ENCODE measurements at places on chromosomes 4 and X. TPM values are rescaled to one million over a fixed set of nuclear protein-coding genes. Genes with fewer than 3 reads are reported as not detected.

- H3K27me3 ChIP-seq: no peaks in the 10 kb centered on the region
- peak within 1 kb of the TSS; percentile 100 for H3K27ac ChIP-seq
- peak within 1 kb of the TSS; percentile 100 for H3K4me3 ChIP-seq
These were observed at the start of gene LRBA for GRCh38 chr4:151014521-151015458. LRBA (minus strand) TSS chr4:151015284; CDS start chr4:151014642, 642 bp downstream.

GRCh38 chr4:53371843-53372521, 5.5 kb upstream of the FIP1L1 start:
- no peak overlapping the region for H3K27ac ChIP-seq
- DNase-seq: no peak
- no peak overlapping the region for H3K4me3 ChIP-seq
- H3K4me1 ChIP-seq: peaks cover 8% of the 10 kb centered on the region
- peaks cover 3% of the 10 kb centered on the region for H3K36me3 ChIP-seq

DNA sequence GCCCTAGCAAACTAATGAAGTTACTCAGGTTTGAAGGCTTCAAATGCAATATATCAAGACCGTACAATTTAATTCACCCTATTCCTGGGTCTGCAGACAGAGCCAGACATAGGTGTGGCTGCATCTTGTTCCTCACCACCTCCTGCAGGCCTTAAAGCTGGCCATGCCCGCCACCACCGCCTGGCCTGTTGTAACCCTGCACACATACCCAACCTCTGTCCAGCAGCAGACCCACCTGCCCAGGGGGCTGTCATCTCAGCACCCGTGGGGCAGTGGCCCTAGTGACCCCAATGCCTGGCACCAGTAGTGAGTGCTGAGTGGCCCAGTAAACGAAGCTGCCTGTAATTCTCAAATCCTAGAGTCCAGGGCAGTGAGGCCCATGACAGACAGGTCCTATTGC, 40.7 kb downstream of the ZBTB49 start:
- H3K36me3 ChIP-seq: no peaks in the 10 kb centered on the region
- H3K27me3 ChIP-seq: peaks cover 4% of the 10 kb centered on the region
- DNase-seq: no peak
- H3K27ac ChIP-seq: no peak overlapping the region
- peaks cover 9% of the 10 kb centered on the region for H3K4me1 ChIP-seq
- no peak overlapping the region for H3K4me3 ChIP-seq

GRCh38 chrX:117989512-117989911, 127.1 kb downstream of the KLHL13 start:
- H3K36me3 ChIP-seq: no peaks in the 10 kb centered on the region
- H3K27ac ChIP-seq: no peak overlapping the region
- H3K27me3 ChIP-seq: no peaks in the 10 kb centered on the region
- H3K4me1 ChIP-seq: no peaks in the 10 kb centered on the region
- no peak overlapping the region for H3K4me3 ChIP-seq

DNA sequence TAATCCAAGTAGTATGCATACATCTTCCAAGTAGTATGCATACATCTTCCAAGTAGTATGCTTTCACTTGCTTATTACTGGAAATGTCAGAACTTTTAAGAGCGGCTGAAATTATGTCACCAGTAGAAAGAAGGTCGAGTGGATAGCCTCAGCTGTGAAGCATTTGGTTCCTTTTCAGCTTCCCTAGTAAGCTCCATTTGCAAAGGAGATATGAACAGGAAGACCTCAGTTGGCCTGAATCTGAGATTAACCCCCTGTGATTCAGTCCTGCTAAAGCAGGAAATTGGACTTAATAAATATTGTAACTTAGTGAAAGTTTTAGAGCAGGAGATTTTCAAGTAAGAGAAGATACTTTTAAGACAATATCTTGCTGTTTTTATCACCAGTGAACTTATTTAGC, 48.1 kb downstream of the PCDH7 start:
- no peak overlapping the region for H3K27ac ChIP-seq
- H3K4me1 ChIP-seq: no peaks in the 10 kb centered on the region
- no peak overlapping the region for H3K4me3 ChIP-seq
- DNase-seq: no peak
- H3K27me3 ChIP-seq: no peaks in the 10 kb centered on the region
- no peaks in the 10 kb centered on the region for H3K36me3 ChIP-seq

- no peak overlapping the region for H3K27ac ChIP-seq
- H3K36me3 ChIP-seq: no peaks in the 10 kb centered on the region
- H3K4me1 ChIP-seq: no peaks in the 10 kb centered on the region
- no peaks in the 10 kb centered on the region for H3K27me3 ChIP-seq
- DNase-seq: no peak
- no peak overlapping the region for H3K4me3 ChIP-seq
These were observed 1071.2 kb downstream of the FAT4 start for GRCh38 chr4:126385954-126386353.

DNA sequence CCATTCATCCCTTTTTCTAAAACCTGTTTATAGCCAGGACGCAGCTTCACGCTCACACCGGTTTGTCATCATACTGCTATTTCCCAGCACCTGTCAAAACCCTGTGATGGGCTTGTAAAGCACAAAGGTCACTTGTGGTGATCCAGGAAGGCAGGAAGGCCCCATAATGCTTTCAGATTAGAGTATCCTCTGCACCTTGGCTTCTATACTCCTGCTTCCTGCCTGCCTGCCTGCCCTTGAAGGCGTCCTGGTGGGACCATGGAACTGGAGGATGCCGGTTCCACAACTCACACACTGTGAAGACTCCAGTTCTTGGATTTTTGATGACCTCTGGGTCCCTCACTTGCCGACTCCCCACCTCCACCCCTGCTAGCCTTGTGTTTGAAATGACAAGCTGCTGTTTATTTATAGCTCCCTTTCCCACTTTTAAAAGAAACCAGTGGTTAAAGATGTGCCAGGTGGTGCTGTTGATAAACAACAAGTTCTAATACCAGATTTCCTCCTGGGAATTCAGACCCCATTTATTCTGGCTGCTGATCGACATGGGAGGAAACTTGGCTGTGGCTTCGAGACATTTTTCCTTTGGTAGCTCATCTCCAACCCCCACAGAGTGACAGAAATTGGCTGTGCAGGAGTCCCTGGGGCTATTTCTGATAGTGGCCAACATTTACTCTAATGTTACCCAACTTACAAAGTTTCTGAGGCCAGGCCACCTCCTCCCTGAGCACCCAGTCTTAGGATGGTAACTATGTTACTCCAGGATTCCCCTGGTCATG, 211.5 kb downstream of the KDR start:
- no peak overlapping the region for H3K4me3 ChIP-seq
- H3K4me1 ChIP-seq: no peaks in the 10 kb centered on the region
- no peaks in the 10 kb centered on the region for H3K27me3 ChIP-seq

DNA sequence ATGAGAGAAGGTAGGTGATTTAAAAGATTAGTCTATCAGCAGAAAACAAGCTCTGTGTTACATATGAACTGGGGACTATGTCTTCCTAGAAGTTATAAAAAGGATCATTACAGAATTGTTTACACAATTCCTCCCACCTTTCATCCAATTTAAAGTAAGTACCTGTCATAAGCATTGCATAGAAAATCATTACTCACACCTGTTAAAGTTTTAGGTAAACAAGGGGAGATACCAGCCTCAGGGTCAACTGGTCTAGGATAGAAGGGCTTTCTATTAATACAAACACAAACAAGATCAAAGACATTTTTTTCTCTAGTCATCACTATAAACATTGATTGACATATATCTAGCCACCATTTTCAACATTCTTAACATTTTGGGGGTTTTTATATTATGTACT, 333.9 kb downstream of the ARHGAP24 start:
- H3K27ac ChIP-seq: no peak overlapping the region
- H3K27me3 ChIP-seq: no peaks in the 10 kb centered on the region
- no peaks in the 10 kb centered on the region for H3K36me3 ChIP-seq
- H3K4me3 ChIP-seq: no peak overlapping the region
- no peak for DNase-seq

GRCh38 chrX:37047776-37048175, 39.6 kb downstream of the FAM47C start:
- H3K4me3 ChIP-seq: no peak overlapping the region
- no peaks in the 10 kb centered on the region for H3K36me3 ChIP-seq
- no peaks in the 10 kb centered on the region for H3K4me1 ChIP-seq
- DNase-seq: no peak

DNA sequence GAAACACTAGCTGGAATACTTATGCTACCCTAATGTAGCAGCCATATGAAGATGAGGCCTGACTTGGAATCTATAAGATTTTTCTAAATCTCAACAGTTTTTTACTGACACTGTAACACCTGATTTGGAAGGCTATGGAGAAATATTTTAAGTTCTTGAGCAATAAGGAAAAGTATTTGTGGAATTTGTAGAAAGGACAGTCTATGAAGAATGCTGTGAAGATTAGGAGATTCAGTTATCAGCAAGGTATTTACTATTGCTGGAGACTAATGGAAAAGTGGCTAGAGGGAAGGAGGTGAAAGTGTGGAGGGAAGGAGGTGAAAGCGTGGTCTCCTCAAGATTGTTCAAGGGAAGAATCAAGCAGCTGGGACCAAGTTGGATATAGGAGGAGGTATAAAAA, 190.0 kb upstream of the EMCN start:
- no peak overlapping the region for H3K27ac ChIP-seq
- no peak for DNase-seq
- H3K4me3 ChIP-seq: no peak overlapping the region
- no peaks in the 10 kb centered on the region for H3K4me1 ChIP-seq

- no peaks in the 10 kb centered on the region for H3K36me3 ChIP-seq
- H3K4me3 ChIP-seq: peak within 1 kb of the TSS; percentile 73
- H3K27ac ChIP-seq: peak within 1 kb of the TSS; percentile 15
These were observed at the start of gene DDIT4L for GRCh38 chr4:100189820-100190642. DDIT4L (minus strand) TSS chr4:100190468; CDS start chr4:100189983, 485 bp downstream.

GRCh38 chrX:51026862-51027261, 116.3 kb downstream of the BMP15 start:
- H3K27ac ChIP-seq: no peak overlapping the region
- H3K27me3 ChIP-seq: peaks cover 2% of the 10 kb centered on the region
- no peaks in the 10 kb centered on the region for H3K36me3 ChIP-seq
- no peak overlapping the region for H3K4me3 ChIP-seq
- H3K4me1 ChIP-seq: no peaks in the 10 kb centered on the region

GRCh38 chr4:83180431-83180968, 66.0 kb upstream of the PLAC8 start:
- no peak for DNase-seq
- peaks cover 5% of the 10 kb centered on the region for H3K4me1 ChIP-seq
- no peaks in the 10 kb centered on the region for H3K27me3 ChIP-seq
- no peak overlapping the region for H3K4me3 ChIP-seq

- DNase-seq: no peak
- peaks cover 3% of the 10 kb centered on the region for H3K4me1 ChIP-seq
- H3K36me3 ChIP-seq: no peaks in the 10 kb centered on the region
These were observed 407 bp downstream of the IL13RA1 start for GRCh38 chrX:118727686-118728339.

DNA sequence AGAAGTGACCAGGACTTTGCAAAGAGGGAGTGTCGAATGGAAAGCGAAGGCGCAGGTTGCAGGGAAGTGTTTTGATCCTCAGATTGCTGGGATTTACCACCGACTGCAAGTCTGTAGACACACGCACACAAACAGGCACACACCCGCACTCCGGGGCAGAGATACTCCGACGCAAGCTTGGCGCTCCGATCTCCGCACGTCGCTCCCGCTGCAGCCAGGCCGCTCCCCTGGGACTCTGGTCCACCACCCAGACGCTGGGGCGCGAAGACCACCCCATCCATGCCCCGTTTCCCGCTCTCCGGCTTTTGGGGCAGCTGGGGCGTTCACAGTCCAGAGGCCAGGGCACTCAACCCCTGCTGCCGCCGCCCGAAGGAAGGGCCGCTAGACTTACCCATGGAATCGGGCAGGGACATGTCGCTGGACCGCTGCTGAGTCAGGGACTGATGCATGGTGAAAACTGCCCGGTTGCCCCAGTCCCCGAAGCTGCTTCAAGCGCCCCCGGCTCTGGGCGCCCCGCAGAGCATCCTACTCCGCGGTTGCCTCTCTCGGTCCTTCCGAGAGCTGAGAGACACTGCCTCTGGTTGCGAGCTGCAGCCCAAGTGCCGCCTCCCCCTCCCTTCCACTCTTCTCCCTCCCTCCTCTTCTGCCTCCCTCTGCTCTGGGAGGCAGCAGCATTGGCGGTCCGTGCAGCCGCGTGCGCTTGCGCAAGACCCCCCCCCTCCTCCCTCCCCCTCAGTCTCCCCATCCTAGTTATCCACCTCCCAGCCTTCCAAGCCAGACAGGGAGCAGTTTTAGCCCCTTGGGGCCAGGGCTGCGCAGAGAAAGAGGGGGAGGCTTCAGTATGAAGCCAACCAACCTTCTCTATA, at the start of gene TMEM255A:
Gene TMEM255A, minus strand, starts transcription at position 601 of the 866 bp plus-strand sequence. Its CDS starts 152 bp downstream, at position 449.
- no peak within 1 kb of the TSS for H3K27ac ChIP-seq
- H3K4me3 ChIP-seq: peak within 1 kb of the TSS; percentile 87
- DNase-seq: peak; percentile 28
- no peaks in the 10 kb centered on the region for H3K36me3 ChIP-seq
- H3K27me3 ChIP-seq: peaks cover 56% of the 10 kb centered on the region

GRCh38 chr4:1204286-1204827, 32.0 kb upstream of the SPON2 start:
- DNase-seq: no peak
- peaks cover 9% of the 10 kb centered on the region for H3K36me3 ChIP-seq
- no peak overlapping the region for H3K4me3 ChIP-seq
- peak overlapping the region; percentile 48 for H3K27ac ChIP-seq
- peaks cover 36% of the 10 kb centered on the region for H3K4me1 ChIP-seq

DNA sequence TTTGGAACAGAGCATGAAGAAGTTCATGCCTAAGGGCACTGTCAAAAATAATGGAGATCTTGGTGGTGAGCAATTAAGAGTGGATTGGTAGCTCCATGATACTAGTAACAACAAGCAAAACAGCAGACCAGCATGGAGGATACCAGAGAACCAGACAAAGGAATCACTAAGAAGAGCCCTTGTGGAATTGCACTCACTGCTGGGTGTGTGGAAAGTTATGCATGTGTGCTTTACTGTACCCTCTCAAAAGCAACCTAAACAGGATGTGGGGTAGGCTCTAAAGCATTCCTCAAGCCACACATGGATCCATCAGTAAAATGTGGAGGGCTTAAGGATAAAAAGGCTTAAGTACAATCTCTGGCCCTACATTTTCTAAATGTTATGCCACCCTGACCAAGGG, 69.5 kb downstream of the AR start:
- no peak for DNase-seq
- no peaks in the 10 kb centered on the region for H3K4me1 ChIP-seq
- H3K27me3 ChIP-seq: no peaks in the 10 kb centered on the region
- H3K4me3 ChIP-seq: no peak overlapping the region

DNA sequence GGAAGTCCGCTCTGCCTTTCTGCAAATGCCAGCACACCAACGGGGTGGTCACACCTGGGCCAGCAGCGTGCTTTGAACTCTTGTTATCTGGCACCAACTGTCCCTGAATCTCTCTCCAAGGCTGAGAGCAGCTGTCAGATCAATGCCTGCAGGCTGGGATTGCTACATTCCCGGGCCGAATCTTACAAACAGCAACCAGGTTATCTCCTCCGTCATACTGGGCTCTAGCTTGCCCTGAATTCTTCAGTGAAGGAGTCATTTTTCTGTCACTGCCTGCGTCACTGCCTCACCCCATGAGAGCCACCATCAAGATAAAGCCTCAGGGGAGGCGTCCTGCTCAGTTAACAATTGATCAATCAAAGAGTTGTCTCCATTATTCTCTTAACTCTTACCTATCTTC, 329.4 kb upstream of the PPARGC1A start:
- no peaks in the 10 kb centered on the region for H3K36me3 ChIP-seq
- H3K4me1 ChIP-seq: no peaks in the 10 kb centered on the region
- H3K4me3 ChIP-seq: no peak overlapping the region
- H3K27ac ChIP-seq: no peak overlapping the region

GRCh38 chr4:4609622-4610334, 67.9 kb upstream of the STX18 start:
- no peaks in the 10 kb centered on the region for H3K27me3 ChIP-seq
- no peak overlapping the region for H3K4me3 ChIP-seq
- no peaks in the 10 kb centered on the region for H3K4me1 ChIP-seq

The GPR119 gene
- total RNA-seq: not detected

The PAQR3 gene
- total RNA-seq: 15.2 TPM

The DSPP gene
- not detected for total RNA-seq

The PLXNB3 gene
- total RNA-seq: 1.3 TPM

The BEX1 gene
- total RNA-seq: not detected

The TEX13C gene
- total RNA-seq: not detected

The TBC1D8B gene
- 2.2 TPM for total RNA-seq

The DACH2 gene
- not detected for total RNA-seq

Data from activated naive CD8-positive, alpha-beta T cell treated with anti-CD3 and anti-CD28 coated beads, Interleukin-2, amount 10 ng/mL, durations not matched to agents 7 days and 5 days (primary cell).